ENCODE measurements at places on chromosomes 4 and X.

DNA sequence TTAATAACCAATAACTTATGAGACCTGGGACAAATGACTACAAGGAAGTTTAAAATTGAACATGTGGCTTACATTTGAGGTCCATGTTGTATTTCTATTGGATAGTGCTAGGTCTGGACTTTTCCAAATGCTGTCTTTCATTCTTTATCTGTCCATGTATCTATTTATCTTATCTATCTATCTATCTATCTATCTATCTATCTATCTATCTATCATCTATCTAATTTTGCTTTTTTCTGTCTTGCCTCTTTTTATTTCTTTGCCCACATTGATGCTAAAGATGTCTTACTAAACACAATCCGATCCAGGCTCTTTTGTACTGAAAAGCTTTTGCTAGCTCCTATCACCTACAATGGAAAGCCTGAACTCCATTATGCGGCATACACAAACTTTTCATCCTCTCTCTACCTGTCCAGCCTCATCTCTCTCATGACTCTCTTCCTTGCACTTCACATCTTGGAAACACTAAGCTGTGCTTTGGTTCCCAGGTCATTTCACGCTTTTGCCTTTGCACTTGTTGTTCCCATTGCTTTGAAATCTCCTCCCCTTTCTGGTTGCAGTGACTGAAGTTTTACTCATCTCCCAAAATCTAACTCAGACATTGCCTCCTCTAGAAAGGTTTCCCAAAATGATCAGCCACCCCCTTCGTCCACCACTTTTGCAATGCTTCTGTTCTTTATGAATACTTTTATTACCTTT is 107.2 kb downstream of the SYNPO2 start:
- DNase-seq, result no peak

DNA sequence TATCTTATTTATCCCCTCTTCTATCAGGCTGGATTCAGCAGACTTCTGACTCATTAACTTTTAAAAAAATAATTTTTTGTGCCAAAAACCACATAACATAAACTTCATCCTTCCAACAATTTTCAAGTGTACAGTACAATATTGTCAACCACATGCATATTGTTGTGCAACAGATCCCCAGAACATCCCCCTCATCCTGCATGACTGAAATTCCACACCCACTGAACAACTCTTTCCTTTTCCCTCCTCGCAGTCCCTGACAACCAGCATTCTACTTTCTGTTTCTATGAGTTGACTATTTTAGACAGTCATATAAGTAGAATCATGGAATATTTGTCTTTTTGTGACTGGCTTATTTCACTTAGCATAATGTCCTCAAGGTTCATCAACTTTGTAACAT is 2.2 kb upstream of the MID2 start:
- no peak for DNase-seq

GRCh38 chr4:45442466-45442865 is 681.4 kb downstream of the GABRG1 start:
- no peak for DNase-seq

- DNase-seq, result no peak
Observed at GRCh38 chr4:56786955-56787354, 34.5 kb downstream of the SPINK2 start.

DNA sequence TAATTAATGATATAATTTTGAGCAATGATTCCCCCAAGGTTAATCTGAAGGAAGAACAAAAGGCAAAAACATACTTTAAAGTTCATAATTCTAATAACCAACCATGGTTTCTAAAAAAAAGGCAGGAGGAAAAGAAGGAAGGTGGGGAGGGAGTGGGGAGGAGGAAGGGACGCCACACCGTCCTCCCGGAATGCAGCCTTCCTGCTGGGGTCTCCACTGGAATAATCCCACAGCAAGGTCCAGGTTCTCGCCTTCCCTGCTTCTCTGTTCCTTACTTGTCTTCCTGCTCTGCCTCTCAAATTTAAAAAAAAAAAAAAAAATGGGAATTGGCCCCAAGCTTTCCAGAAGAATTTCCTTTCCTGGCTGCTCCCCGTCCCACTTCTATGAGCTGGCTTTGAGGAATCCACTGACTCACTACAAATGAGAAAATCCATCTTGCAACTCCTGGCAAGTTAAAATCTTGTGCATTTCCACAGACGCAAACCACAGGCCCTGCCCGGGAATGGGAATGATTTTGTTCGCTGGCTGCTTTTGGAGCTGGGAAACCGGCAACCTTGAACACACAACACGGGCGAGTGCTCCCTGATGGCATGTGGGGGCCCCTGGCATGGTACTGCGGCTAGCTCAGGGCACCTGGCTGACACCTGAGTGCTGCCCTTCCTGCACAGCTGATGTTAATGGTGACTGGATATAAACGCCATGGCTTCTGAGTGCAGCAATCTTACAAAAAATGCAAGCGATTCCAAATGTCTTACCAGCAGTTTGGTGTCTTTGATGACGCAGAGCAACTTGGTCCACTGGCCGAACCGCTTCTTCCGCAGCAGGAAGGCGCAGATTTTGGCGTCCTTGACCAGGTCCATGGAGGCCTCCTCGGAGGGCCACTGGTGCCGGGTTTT is 97.0 kb downstream of the AFAP1 start:
- DNase-seq, result no peak

DNA sequence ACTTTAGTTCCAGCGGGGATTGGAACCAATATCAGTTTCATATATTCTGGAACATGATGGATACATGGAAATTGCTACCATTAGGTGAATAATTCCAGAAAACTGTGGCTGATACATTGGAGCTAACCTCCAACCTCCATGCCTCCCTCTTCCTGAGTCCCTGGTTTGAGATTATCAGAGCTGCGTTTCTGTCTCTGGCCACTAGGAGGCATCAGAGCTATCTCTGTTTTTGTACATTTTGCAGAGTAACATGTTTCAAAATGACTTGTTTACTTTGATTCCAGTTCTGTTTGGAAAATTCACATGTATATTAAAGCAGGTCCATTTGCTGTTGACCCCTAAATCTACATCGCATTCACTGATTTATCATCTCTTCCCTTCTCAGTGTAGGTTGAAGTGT is 2.4 kb upstream of the RAB40AL start:
- DNase-seq, result no peak

- no peak for DNase-seq
Observed at GRCh38 chr4:75259306-75259705, 254.9 kb downstream of the RCHY1 start.

DNA sequence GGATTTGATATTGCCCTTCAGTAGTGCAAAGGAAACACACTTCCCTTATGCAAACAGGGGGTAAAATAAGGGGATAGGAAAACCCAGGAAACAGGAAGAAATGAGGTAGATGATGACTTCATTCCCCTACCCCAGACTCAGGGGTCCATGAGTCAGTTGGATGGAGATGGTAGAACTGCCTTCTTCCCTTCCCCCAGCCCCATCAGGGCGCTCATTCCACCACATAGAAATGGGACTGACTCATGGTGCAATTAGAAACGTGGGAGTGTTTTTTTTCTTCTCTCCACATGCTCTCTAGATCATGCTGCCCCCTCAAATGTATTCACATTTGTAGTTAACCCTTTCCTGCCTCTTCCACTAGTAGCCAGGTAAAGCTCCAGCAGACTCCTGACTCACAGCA is 23.1 kb upstream of the ARMCX2 start:
- DNase-seq, result no peak

DNA sequence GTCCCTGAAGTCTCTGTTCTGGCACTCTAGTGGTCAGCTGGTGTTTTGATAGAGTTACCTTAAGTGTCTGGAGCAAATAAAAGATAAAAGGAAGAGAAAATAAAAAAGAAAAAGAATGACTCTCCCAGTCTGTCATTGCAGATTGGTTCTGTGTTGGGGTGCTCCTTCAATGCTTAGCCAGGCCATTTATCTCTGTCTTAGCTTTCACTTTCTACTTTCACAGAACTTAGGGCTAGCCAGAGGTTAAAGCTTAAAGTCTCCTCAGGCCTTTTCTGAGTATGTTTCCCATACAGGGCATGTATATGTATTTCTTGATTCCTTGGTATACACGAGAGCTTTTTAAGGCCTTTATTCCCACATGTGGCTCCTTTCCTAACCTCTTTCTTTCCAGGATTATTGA is 83.1 kb upstream of the TEX13D start:
- no peak for DNase-seq

- DNase-seq, result no peak
Observed at GRCh38 chr4:77777135-77777807, 41.9 kb downstream of the CNOT6L start.

- no peak for DNase-seq
Observed at GRCh38 chr4:103050736-103051436, 25.7 kb downstream of the SLC9B2 start.

DNA sequence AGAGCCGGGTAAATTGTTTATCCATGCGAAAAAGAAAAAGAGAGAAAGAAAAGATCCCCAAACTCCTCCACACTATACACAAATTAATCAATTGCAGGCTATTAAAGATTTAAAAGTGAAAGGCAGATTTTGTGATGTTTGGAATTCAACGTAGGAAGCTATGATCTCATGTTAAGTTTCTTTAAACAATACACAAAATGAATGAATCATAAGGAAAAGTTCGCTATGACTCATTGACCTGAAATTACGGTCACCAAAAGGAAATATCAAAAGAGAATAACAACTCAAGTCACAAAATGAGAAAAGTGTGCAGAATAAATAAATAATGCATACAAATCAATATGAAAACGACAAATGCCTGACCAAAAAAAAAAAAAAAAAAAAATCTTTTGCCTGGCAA is 28.6 kb downstream of the CLNK start:
- no peak for DNase-seq

DNA sequence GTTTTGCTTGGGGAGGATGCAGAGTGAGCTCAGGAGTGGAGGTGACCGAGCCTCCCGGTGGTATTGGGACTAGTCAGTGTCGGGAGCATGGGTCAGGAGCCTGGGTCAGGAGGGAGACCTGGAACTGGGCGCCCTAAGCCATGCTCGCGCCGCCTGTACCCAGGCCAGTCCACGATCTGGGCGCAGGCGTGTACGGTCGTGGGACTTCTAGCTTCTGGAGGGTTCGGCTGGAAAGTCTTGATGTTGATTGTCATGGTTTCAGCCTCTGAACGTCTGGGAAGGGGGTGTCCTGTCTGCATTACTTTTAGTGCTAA is 244 bp downstream of the EIF2S3 start:
- no peak for DNase-seq

DNA sequence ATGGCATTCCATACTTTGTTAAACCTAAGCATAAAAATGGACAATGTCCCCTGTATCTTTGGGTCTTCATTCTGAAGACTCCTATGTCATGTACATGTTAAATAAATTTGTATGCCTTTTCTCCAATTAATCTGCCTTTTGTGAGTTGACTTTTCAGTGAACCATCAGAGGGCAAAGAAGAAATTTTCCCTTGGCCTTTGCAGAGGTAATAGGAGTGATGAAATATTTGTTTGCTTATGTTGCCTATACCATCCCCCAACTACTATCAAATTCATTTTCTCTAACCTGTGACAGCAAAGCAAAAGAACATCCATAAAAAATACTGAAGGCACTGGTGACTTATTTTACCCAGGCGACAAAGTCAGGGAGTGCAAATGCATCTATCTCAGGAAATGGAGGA is 18.2 kb downstream of the NAAA start:
- DNase-seq, result no peak

DNA sequence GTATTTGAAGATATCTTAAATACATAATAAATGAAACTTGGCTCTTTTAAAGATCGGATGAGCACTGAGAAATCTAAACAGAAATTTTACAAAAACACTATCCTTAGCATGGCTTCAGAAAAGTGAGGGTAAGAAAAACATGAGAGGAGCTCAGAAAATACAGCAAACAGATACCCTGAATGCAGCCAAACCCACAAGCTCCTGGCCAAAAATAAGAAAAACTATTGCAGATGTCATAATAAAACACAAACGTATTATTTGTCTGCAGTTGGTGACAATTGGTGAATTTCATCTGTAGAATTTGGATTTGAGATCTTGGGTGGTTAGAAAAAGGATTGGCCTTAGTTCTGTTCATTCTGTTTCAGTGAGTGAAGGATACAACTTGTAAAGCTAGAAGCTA is 603.9 kb downstream of the INPP4B start:
- DNase-seq, result no peak

GRCh38 chrX:46860557-46860956 is 23.7 kb downstream of the RP2 start:
- no peak for DNase-seq

DNA sequence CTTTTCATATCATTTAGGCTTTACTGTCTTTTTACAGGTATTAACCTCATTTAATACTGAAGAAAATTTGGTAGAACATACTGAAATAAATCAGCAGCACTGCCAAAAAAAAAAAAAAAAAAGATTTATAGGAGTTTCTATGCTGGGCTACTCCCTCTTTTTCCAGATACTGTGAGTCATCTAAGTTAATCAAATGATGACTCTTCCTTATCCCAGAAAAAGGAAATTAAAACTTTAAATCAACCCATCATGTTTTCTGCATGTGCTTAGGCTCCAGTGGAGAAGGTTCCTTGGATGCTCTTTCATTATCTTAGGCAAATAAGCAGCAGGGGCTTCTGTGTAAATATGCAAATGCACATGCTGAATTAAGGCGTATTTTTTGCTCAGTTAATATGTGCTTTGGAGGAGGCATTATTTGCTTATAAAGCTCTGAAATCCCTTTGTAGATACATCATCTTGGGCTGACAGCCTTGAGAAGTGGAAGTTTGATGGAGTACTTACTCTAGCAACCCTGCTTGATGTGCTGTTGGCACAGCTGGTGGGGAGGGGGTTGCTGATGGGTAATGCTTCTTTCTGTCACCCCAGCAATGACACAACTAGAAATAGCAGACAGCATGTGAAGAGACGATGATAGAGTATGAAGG is 136.1 kb downstream of the C4orf33 start:
- no peak for DNase-seq

GRCh38 chr4:150852216-150852615 is 162.9 kb downstream of the LRBA start:
- DNase-seq, result no peak

- no peak for DNase-seq
Observed at GRCh38 chrX:38675856-38676255, 114.5 kb downstream of the TSPAN7 start.

DNA sequence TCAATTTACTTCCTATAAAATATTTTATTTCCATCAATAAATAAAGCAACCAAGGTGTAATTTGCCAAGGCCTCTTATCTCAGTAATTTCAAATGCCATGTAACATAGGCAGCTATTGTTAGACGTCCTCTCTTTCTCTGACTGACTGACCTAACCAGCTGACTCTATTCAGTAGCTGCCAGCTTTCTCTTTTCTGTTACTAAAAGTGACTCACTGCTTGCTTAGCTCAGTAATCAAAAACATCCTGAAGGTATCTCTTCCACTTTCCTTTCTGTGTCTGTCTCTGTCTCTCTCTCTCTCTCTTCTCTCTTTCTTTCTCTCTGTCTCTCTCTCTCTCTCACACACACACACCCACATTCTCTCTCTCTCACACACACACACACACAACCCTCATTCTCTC is 134.2 kb downstream of the SPOCK3 start:
- DNase-seq, result no peak

All from H1 (cell line).